Fibroblast of lung (primary cell): ENCODE measurements at places on chromosomes 13 and 19.

- DNase-seq = no peak
Observed at GRCh38 chr19:3213159-3213558, 11.3 kb upstream of the CELF5 start.

DNA sequence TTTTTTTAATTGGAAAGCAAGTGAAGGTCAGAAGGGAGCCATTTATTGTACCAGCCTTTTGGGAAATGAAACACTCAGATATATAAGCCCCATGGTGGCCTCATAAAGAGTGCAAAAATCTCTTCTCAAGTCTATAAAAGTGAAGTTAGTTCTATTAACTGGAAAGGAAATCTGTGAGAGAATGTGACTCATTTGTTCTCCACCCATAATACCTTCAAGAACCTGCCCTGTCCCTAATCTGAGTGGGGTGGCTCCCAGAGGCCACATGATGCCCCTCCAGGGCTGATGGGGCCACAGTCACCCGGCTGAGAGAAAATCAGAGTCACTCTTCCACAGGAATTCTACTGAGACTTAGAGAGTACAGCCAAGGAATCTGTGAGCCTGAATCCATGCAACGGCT lies 65.8 kb upstream of the SERP2 start:
- DNase-seq = no peak

- DNase-seq = no peak
Observed at GRCh38 chr19:47063874-47064273, 15.4 kb upstream of the TMEM160 start.

- peak; percentile 68 for DNase-seq
Observed at GRCh38 chr13:49690133-49690994, 922 bp downstream of the EBPL start.

GRCh38 chr13:33519561-33520467 lies 234.3 kb upstream of the STARD13 start:
- peak; percentile 57 for DNase-seq

DNA sequence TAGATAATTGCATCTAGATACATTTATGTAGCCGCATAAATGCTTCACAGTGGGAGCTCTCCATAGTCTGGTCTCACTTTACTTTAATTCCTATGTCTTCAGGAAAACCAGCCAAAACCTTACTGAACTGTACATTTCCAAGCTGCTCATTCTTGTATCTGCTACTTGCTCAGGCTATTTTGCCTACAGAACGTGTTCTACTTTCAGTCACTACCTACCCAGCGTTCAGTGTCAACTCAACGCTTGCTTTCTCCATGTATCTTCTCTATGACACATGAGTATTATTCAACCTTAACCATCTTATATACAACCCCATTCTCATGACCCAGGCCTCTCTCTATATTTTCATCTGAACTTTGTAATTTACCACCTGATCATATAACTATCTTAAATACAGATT lies 101.9 kb downstream of the KLF12 start:
- DNase-seq = no peak

DNA sequence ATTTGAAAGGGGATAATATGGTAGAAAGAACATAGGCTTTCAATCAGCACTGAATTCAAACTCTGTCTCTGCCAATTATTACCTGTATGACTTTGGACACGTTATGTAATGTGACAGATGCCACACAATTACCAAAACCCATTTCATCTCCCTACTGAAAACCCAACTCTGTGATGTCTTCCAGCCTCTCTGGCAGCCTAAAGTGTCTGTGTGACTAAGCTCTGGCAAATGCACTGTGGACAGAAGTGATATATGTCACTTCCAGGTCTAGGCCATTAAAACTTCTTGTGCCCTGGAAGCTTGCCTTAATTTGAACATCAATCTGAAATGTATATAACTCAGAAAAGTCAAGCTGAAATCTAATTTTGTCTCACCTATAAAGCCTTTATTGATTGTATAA lies 552.0 kb downstream of the RFC3 start:
- no peak for DNase-seq

GRCh38 chr19:17915940-17916593 lies 16.7 kb upstream of the CCDC124 start:
- no peak for DNase-seq

GRCh38 chr19:40862333-40862732 lies 12.1 kb upstream of the CYP2A6 start:
- no peak for DNase-seq

DNA sequence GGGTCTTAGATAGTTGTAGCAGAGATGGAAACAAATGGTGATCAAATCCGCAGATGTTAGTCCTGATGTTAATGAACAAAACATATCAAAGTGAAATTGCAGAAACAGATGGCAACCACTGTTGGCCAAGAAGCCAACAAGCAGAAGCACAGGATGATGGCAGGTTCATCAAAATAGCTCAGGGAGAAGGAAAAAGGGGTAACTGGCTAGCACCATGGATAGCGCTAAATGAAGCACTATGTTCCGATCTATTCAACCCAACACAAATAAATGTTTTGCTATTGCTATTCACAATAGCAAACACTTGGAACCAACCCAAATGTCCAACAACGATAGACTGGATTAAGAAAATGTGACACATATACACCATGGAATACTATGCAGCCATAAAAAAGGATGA lies 413.7 kb downstream of the FGF14 start:
- DNase-seq = no peak

DNA sequence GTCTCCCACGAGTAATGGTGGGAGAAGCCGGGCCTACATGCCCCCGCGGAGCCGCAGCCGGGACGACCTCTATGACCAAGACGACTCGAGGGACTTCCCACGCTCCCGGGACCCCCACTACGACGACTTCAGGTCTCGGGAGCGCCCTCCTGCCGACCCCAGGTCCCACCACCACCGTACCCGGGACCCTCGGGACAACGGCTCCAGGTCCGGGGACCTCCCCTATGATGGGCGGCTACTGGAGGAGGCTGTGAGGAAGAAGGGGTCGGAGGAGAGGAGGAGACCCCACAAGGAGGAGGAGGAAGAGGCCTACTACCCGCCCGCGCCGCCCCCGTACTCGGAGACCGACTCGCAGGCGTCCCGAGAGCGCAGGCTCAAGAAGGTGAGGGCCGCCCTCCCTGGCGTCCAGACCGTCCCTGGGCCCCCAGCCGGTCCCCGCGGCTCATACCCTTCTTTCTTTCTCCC lies 1.4 kb upstream of the USF2 start:
- DNase-seq = peak; percentile 33

GRCh38 chr19:8017808-8018207 lies 12.4 kb upstream of the ELAVL1 start:
- DNase-seq = no peak

GRCh38 chr19:17324357-17325114 lies 10.1 kb downstream of the ANO8 start:
- DNase-seq = no peak

- DNase-seq = no peak
Observed at GRCh38 chr19:35069696-35070095, 28.2 kb downstream of the HPN start.

DNA sequence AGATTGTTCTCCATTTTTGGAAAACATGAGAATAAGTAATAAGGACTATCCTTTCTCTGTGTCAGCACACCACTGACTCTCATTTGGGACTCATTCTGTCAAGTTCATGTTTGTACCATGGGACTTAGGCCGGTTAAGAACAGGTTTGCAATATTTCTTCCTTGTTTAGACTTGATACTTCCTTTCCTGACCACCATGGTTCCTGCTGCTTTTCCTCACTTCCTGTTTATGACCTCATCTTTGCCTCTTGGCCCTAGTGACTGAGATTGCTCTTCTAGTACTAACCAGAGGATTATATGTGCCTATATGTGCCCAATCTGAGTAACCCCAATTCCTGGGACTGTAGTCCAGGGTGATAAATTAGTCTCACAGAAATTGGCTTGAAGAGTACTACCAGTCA lies 32.5 kb upstream of the NDFIP2 start:
- peak; percentile 4 for DNase-seq

DNA sequence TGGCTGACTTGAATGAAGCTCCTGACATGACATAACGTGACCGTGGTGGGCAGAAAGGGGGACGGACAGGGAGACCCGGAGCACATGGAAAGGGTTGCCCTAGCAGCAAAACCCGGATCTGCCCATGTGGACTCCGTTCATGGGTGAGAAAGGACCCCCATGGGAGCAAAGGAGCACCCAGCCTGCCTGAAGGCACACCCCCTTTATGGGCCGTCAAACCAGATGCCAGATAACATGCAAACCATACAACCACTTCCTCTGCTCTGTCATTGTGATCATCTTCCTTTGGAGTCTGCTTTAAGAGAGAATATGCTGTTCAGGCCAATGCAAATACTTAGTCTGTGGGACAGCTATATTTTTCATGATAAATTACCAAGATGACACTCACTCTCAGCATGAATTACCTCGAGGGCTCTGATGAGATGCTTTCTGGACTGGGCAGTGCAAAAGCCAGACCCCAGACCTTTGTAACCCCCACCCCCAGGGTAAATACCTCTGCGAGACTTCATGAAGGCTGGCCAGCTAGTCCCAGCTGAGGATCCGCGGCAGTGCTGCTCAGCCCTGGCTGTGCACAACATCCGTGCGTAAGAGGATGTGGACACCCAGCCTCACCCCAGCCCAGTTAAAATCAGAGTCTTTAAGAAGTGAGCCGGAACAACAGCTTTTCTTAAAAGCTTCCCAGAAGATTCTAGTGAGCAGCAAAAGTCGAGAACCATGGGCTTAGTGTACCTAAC lies 126.6 kb downstream of the USP12 start:
- no peak for DNase-seq

DNA sequence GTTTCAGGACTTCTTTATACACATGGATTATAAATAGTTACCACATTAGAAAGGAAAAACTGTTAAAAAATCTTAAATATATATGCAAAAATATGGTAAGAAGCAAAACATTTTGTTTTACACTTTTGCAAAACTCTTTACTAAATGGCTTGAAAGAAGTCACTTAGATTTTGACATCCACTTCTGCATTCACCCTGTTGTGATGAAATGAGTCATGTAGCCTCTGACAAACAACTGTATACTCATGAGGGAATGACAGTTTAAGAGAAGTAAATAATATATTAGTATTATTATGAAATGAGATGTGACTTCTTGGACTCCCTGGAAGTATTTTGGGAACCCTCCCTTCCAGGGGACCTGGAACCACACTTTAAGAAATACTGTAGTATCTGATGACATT lies 275.6 kb downstream of the DACH1 start:
- DNase-seq = no peak

- peak; percentile 11 for DNase-seq
Observed at GRCh38 chr13:71290963-71291841, 575.8 kb downstream of the DACH1 start.

GRCh38 chr13:39516096-39516495 lies 86.9 kb downstream of the LHFPL6 start:
- DNase-seq = peak; percentile 71

DNA sequence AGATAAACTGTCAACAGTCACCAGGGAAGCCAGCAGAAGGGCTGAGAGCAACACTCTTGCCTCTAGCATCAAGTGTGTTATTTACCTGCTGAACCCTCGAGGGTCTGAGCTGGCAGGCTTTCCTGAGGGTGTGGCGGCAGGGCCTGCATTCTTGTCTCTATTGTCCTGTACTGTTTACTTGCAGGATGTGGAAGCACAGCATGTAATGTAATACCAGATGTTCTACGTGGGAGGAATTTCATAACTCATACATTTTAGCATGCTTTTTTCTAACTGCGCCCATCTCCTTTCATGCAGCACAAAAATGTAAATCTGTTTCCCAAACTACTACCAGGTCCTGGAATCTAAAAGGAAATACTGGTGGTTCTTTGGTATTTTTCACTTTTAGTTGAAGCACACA lies 153.1 kb downstream of the RGCC start:
- DNase-seq = peak; percentile 87

DNA sequence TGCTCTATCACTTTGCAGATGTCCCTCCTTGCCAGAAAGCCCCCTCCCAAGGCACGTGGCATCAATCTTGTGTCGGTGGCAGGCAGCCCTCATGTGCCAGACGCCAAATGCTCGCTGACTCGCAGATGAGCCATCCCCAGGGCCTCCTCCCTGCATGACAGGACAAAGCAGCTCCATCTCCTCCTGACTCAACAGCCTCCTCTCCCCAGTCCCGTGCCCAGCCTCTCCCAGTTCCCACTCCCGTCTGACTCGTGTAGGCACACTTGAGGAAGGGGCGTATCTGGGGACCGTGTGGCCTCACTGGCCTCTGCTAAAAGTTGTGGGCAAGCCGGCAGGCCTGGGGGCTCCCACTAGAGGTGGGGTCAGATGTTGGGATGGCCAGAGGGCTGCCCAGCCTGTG lies 133.6 kb downstream of the STK24 start:
- DNase-seq = peak; percentile 76

DNA sequence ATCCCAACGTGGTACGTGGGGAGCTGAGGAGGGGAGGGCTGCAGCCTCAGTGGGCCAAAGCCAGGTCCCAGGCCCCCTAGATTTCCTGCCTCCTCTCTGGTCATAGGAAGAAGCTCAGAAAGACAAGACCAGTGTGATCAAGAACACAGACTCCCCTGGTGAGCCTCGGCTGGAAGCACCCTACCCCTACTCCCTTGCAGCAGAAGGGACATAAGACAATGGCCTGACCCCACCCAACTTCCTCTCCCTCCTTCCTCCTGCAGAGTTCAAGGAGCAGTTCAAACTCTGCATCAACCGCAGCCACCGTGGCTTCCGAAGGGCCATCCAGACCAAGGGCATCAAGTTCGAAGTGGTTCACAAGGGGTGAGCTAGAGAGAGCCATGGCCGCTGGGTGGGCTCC lies 11.5 kb downstream of the PODNL1 start:
- no peak for DNase-seq

GRCh38 chr19:46241626-46242025 lies 12.1 kb downstream of the IGFL1 start:
- DNase-seq = no peak

- DNase-seq = no peak
Observed at GRCh38 chr19:54183431-54183830, 5.9 kb downstream of the MBOAT7 start.

GRCh38 chr13:22483276-22483675 lies 697.5 kb upstream of the SGCG start:
- DNase-seq = no peak

DNA sequence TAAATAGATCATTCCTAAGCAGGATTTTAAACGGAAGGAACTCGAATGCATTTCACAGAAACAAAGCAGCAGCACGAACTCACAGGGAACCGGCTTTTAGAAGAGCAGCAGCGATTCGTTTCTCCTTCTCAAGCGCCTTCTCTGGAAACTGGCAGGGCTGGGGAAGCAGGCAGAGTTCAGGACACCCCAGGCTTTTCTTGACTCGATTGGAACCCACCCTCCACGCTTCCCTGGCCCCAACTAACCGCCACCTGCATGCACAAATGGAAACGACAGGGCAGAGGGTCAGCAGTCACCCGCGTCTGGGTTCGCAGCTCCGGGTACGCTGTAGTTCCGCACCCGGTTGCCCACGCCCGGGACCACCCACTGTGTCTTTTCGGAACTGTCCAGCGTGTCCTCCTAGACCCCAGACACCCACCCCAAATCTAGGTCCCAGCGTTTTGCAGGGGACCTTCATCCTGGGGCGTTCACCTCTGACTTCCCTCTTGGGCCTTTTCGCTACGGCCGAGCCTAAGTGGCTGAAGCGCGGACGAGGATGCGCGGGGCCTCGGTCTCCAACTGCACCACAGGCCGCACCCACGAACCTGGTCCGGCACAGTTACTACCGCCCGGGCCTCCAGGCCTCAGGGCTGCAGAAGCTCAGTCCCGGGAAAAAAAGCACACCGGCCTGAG lies 500 bp downstream of the ZFP30 start:
- DNase-seq = peak; percentile 51

- DNase-seq = no peak
Observed at GRCh38 chr19:30037835-30038234, 95.8 kb downstream of the URI1 start.
